ENCODE measurements at places on chromosomes 3 and 15.

- no peaks in the 10 kb centered on the region for H3K4me1 ChIP-seq
- DNase-seq: no peak
- no peaks in the 10 kb centered on the region for H3K27me3 ChIP-seq
- H3K27ac ChIP-seq: no peak overlapping the region
- H3K4me3 ChIP-seq: no peak overlapping the region
Measured at GRCh38 chr3:155178810-155179436, 98.8 kb downstream of the MME start.

DNA sequence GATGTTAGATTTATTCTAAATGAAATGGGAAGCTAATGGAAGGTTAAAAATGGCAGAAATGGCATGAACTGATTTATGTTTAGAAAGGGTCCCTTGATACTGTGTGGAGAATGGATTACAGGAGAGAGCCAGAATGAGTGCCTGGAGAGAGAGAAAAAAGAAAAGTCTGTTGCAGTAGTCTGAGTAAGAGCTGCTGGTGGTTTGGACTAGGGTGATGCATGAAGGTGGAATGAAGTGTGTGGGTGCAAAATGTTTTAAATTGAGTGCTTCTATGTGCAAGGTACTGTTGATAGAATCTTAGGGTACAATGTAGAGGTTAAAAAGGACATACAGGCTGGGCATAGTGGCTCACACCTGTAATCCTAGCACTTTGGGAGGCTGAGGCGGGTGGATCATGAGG, 11.4 kb upstream of the MGA start:
- H3K27ac ChIP-seq: no peak overlapping the region
- H3K27me3 ChIP-seq: no peaks in the 10 kb centered on the region
- H3K36me3 ChIP-seq: no peaks in the 10 kb centered on the region

GRCh38 chr15:49045751-49046219, 461 bp downstream of the SECISBP2L start:
- DNase-seq: no peak
- peaks cover 14% of the 10 kb centered on the region for H3K4me1 ChIP-seq
- no peaks in the 10 kb centered on the region for H3K27me3 ChIP-seq
- H3K27ac ChIP-seq: peak overlapping the region; percentile 98
- H3K36me3 ChIP-seq: peaks cover 1% of the 10 kb centered on the region
- peak overlapping the region; percentile 94 for H3K4me3 ChIP-seq

DNA sequence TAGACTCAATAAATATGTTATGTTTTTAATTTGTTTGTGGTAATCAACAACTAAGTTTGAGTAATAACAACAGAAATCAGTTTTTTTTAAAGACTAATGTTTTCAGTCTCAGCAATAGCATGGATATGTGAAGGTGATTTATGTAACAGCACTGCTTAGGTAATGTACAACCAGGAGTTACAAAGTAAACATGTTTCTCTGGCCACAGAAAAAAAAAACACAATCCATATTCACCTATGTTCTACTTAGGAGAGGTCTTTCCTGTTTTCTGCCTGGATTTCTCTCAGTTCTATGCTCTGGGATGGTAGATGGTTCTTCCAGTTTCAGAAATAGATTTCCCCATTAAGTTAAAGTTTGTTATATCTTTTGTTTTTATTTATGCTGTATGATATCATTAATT, 579.4 kb downstream of the SI start:
- no peak overlapping the region for H3K4me3 ChIP-seq
- peaks cover 4% of the 10 kb centered on the region for H3K4me1 ChIP-seq
- no peaks in the 10 kb centered on the region for H3K36me3 ChIP-seq
- H3K27ac ChIP-seq: peak overlapping the region; percentile 84
- H3K27me3 ChIP-seq: no peaks in the 10 kb centered on the region

GRCh38 chr3:67831262-67831661, 176.8 kb upstream of the SUCLG2 start:
- no peaks in the 10 kb centered on the region for H3K4me1 ChIP-seq
- DNase-seq: no peak
- no peaks in the 10 kb centered on the region for H3K27me3 ChIP-seq
- H3K27ac ChIP-seq: no peak overlapping the region
- H3K4me3 ChIP-seq: no peak overlapping the region

- H3K27ac ChIP-seq: no peak overlapping the region
- no peak overlapping the region for H3K4me3 ChIP-seq
- peaks cover 41% of the 10 kb centered on the region for H3K36me3 ChIP-seq
Measured at GRCh38 chr3:43343185-43343584, 56.8 kb downstream of the SNRK start.

GRCh38 chr15:48427960-48428547, 96.8 kb downstream of the DUT start:
- no peak overlapping the region for H3K4me3 ChIP-seq
- H3K27me3 ChIP-seq: no peaks in the 10 kb centered on the region
- no peak for DNase-seq
- H3K4me1 ChIP-seq: no peaks in the 10 kb centered on the region
- peaks cover 2% of the 10 kb centered on the region for H3K36me3 ChIP-seq
- no peak overlapping the region for H3K27ac ChIP-seq

- peaks cover 6% of the 10 kb centered on the region for H3K36me3 ChIP-seq
- no peak overlapping the region for H3K4me3 ChIP-seq
- H3K27ac ChIP-seq: no peak overlapping the region
Measured at GRCh38 chr3:62266668-62267283, 106.6 kb downstream of the FEZF2 start.

GRCh38 chr3:196638861-196639482, 522 bp upstream of the NRROS start:
- DNase-seq: no peak
- peak overlapping the region; percentile 65 for H3K4me3 ChIP-seq
- no peak overlapping the region for H3K27ac ChIP-seq

GRCh38 chr3:195250473-195251251, 20.3 kb downstream of the XXYLT1 start:
- no peaks in the 10 kb centered on the region for H3K4me1 ChIP-seq
- no peak for DNase-seq
- no peak overlapping the region for H3K27ac ChIP-seq
- peaks cover 4% of the 10 kb centered on the region for H3K36me3 ChIP-seq

GRCh38 chr3:182565916-182566796, 227.1 kb upstream of the ATP11B start:
- no peaks in the 10 kb centered on the region for H3K36me3 ChIP-seq
- DNase-seq: no peak
- no peaks in the 10 kb centered on the region for H3K27me3 ChIP-seq

DNA sequence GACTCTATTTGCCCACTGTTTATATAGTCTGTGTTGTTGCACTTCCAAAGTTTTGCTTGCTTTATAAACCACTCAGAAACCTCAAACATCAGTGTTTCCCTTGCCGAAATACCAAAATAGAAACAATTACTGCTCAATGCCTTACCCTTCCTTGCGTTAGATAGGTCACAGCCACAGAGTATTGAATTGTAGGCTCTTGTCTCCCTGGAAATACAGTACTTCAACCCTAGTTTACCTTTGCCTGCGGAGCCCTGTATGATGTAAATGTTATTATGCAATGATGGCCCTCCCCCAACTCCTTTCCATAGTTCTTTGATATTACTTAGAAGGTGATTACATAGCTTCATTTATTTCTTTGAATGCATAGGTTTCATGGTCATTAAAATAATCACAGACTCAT, 44.2 kb downstream of the SOX2 start:
- no peak overlapping the region for H3K27ac ChIP-seq
- peaks cover 4% of the 10 kb centered on the region for H3K27me3 ChIP-seq
- H3K4me3 ChIP-seq: no peak overlapping the region

DNA sequence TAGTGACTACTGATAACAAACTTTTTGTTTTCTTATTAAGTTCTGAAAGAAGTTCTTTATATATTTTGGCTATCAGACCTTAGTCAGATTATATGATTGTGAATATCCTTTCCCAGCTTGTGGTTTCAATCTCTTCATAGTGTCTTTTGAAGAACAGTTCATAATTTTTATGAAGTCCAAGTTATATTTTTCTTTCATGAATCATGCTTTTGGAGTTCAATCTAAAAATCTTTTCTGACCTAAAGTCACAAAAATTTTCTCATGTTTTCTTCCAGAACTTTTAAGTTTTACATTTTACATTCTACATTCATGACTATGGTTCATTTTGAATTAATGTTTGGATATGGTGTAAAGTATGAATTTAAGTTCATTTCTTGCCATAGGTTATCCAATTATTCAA, 34.2 kb upstream of the OCA2 start:
- no peak overlapping the region for H3K27ac ChIP-seq
- DNase-seq: no peak
- peaks cover 16% of the 10 kb centered on the region for H3K36me3 ChIP-seq
- peaks cover 2% of the 10 kb centered on the region for H3K4me1 ChIP-seq
- no peaks in the 10 kb centered on the region for H3K27me3 ChIP-seq
- no peak overlapping the region for H3K4me3 ChIP-seq

DNA sequence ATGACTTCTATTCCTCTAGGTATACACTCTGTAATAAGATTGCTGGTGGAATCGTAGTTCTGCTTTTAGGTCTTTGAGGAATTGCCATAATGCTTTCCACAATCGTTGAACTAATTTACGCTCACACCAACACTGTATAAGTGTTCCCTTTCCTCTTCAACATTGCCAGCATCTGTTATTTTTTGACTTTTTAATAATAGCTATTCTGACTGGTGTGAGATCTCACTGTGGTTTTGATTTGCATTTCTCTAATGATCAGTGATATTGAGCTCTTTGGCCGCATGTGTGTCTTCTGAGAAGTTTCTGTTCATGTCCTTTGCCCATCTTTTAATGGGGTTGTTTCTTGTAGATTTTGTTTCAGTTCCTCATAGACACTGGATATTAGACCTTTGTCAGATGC, 12.8 kb downstream of the NXPE3 start:
- H3K4me1 ChIP-seq: no peaks in the 10 kb centered on the region
- H3K4me3 ChIP-seq: no peak overlapping the region
- peaks cover 31% of the 10 kb centered on the region for H3K36me3 ChIP-seq
- no peaks in the 10 kb centered on the region for H3K27me3 ChIP-seq
- DNase-seq: no peak
- H3K27ac ChIP-seq: no peak overlapping the region

DNA sequence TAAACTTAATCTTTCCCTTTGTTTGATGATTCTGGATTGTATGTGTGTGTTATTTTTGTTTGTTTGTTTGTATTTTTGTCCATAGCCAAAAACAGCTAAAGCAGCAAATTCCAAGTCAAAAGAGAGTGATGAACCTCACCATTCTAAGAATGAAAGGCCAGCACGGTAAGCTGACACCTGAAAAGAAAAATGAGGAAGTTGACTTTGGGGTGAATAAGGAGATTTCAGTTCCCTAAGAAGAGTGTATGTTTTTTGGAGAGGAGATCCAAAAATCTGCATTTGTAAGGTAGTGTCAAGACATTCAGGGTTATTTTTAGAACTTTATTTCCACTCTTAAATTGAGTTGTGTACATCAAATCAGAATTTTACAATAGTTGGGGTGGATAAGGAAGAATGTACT, 52.3 kb upstream of the UTS2B start:
- H3K4me1 ChIP-seq: peaks cover 4% of the 10 kb centered on the region
- H3K27me3 ChIP-seq: no peaks in the 10 kb centered on the region
- peaks cover 30% of the 10 kb centered on the region for H3K36me3 ChIP-seq
- H3K27ac ChIP-seq: no peak overlapping the region
- H3K4me3 ChIP-seq: no peak overlapping the region

All from progenitor cell of endocrine pancreas (in vitro differentiated cells).